NCI-H446 treated with DMSO at 0.1 percent for 48 hours (cell line): ENCODE measurements at places on chromosomes 5 and 9.

DNA sequence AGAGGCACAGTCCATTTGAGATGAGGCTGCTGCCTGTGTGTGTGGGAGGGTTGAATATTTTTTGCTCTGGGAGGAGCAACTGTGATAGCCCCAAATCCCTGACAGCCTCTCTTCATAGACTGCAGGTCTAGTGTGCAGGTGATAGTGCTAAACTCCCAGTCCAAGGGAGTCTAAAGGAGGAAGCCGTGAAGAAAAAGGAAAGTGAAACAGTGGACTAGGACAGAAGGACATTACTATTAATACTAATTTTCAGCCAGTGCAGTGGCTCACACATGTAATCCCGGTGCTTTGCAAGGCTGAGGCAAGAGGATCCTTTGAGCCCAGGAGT lies 295.0 kb downstream of the PDE4D start:
- no peak for DNase-seq

GRCh38 chr5:132826424-132827082 lies 3.9 kb downstream of the SHROOM1 start:
- no peak for DNase-seq

DNA sequence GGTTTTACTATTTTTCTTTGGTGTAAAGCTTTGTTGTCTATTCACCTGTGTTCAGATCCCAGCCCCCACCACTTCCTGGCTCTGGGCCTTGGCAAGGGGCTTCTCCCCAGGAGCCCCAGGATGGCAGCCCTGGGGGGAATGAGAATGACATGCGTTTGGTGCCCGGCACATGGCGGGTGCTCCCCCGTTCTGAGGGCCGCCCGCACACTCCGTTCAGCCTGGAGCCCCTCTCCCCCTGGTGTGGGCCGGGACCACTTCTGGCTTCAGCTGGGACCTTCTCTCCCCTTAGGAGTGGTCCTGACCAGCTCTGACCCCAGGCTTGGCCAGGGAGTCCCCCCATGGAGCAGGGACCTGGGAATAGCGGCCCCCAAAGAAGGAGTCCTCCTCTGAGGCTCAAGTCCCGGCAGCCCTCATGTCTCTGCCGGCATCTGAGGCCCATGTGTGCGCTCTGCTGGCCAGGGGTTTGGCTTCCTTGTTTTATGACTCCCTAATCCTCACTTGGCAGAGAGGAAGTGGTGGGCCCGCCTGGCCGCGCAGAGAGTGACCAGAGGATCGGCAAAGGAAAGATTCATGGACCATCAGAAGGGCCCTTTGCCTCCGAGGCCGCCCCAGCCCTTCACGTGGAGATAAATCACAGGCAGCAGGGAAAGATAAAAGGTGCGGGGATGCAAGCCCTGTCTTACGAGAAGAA lies 57.0 kb upstream of the LMX1B start:
- no peak for DNase-seq

DNA sequence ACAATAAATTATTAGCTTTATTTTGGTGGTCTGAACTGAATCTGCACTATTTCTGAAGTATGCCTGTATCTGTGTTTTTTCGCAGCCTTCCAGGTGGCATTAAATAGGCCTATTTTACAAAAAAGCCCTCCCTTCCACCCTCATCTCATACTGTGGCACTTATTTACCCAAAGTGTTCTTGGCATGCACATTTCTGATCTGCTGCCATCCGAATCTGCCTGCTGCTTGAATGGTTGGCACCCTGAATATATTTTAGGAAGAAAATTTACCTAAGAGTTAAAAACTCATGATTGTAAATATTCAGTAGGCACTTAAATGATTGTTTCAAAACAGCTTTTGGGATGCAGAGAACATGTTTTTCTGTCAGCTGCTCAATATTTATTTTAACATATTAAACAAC lies 150.1 kb downstream of the SLC28A3 start:
- no peak for DNase-seq

DNA sequence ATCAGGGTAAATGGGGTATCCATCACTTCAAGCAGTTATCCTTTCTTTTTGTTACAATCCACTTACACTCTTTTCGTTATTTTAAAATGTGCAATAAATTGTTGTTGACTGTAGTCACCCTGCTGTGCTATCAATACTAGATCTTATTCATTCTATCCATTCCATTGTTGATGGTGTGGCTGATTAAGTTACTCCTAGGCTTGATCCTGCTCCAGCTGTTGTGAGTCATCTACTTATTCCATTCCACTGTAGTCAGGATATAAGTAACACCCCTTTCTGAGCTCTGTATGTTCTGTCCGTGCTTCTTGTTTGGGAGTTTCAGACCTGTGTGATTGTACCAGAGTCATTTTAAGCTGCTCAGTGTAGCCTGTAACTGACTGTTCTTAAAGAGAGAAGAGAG lies 122.5 kb upstream of the RUSC2 start:
- no peak for DNase-seq

GRCh38 chr5:139088024-139088423 lies 110.1 kb downstream of the SIL1 start:
- no peak for DNase-seq

DNA sequence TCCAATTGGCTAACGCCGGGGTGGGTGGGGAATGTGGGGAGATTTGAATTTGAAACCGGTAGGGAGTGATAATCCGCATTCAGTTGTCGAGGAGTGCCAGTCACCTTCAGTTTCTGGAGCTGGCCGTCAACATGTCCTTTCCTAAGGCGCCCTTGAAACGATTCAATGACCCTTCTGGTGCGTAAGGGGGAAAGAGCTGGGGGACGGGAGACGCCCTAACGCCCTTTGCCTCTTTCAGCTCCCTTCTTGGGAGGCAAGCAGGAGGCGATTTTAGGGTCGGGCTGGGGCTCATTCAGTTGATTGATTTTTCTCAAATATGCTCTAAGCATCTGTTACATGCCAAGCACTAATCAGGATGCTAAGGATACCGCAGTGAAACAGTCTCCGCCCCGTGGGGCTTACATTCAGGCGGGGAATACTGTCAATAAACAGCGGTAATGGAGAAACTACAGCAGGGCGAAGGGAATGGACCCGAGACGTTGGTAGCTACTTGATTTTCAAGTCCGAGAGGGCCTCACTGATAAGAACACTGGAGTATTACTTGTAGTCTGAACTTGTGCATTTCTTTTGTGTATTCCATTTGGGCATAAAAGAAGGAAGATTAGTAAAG lies at the start of gene HMMR:
Gene HMMR (plus strand): TSS at position 71 of the 610 bp plus-strand sequence. CDS start 61 bp downstream, at position 132.
- DNase-seq: no peak

DNA sequence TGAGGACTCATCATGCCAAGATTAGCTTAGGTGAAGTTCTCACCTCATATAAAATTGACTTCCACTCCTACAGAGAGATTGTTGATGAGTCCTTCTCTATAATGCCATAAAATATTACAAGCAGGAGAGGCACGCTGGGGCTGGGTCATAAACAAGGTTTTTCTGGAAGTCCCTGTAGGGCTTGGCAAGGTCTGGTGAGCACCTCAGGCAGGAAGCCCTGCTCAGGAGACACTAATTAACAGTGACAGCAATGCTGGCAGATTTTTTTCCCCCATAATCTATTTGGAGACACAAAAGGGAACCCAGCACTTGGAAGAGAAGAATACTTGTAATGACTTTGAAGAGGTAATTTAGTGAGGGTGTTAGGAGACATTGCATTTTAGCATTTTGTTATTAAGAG lies 118.7 kb downstream of the DIRAS2 start:
- DNase-seq: no peak

GRCh38 chr5:17241635-17242034 lies 24.2 kb downstream of the BASP1 start:
- DNase-seq: no peak

DNA sequence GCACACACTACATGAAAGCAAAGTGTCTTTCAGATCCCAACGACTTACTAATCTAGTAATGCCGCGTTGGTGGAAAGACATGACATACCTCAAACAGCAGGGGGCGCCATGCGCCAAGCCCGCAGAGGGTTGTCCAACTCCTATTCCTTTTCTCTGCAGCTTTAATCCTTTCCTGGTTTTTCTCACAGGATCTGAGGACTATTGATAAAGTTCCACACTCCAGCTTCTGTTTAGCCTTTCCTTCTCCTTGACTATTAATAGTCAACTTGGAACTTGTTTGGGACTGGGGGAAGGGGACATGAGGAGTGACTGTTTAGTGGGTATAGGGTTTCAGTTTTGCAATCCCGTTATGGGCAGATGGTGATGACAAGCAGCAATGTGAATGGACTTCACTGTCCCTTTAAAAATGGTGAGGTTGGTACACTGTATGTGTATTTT lies 62.9 kb downstream of the OTULIN start:
- DNase-seq: peak; percentile 81

DNA sequence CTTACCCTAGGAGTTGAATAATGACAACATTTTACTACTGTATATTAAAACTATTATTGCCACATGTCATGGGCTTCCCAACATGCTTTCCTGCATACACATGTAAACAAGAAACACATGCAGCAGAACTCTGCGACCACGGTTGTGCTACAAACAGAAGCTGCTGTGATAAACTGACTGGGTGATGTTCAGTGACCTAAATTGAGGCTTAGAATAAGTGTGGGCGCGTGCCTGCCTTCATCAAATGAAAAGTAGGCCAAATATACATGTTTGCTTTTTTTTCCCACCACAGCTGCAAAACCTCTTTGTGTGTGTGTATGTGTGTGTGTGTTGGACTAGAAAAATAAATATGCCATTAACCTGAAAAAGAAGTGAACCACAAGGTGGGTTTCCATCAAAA lies 1202.1 kb downstream of the PTPRD start:
- no peak for DNase-seq

- DNase-seq: no peak
Observed at GRCh38 chr5:124277767-124278545, 468.5 kb downstream of the ZNF608 start.

GRCh38 chr9:79233542-79233941 lies 338.2 kb upstream of the TLE4 start:
- no peak for DNase-seq

GRCh38 chr9:107054146-107054545 lies 191.2 kb downstream of the ZNF462 start:
- no peak for DNase-seq

DNA sequence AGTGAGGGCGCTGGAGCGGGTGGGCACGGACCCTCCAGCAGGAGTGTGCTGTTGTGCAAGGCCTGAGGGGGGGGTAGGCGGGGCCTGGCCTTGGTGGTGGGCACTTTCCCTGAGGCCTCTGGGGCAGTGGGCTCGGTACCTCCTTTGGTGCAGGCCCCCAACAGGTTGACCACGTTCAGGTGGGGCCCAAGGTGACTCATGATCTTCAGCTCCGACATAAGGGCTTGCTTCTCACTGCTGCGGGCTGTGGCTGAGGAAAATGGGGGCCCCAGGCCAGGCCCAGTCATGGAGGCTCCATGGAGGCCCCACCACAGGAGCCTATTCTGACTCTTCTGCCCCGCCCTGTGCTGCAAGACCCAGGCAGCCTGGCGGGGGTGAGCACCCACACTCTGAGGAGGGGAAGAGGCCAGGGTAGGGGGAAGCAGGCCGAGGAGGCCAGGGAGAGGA lies 31.5 kb downstream of the PDGFRB start:
- no peak for DNase-seq

DNA sequence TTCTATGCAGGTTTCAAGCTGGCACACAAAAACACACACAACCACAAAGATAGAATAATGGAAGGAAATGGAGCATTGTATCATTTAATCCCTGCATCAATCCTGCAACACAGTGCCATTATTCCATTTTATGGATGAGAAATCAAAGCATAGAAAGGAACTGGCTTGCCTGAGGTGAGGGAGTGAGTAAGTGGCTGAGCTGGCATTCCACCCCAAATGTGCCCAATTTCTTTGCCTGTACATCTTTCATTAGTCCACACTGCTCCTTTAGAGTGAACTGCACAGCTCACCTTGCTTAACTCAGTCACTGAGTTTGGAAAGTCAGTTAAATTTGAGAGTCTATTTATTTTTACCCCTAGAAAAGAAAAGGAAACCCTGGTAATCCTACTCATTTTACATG lies 28.9 kb downstream of the ZNF366 start:
- DNase-seq: no peak

GRCh38 chr5:140664030-140664358 lies 710 bp upstream of the WDR55 start:
- no peak for DNase-seq

GRCh38 chr9:10130061-10130675 lies 482.6 kb downstream of the PTPRD start:
- no peak for DNase-seq

GRCh38 chr9:136190237-136190601 lies 14.7 kb downstream of the LHX3 start:
- no peak for DNase-seq

GRCh38 chr5:160441311-160441781 lies 19.7 kb downstream of the PTTG1 start:
- no peak for DNase-seq

DNA sequence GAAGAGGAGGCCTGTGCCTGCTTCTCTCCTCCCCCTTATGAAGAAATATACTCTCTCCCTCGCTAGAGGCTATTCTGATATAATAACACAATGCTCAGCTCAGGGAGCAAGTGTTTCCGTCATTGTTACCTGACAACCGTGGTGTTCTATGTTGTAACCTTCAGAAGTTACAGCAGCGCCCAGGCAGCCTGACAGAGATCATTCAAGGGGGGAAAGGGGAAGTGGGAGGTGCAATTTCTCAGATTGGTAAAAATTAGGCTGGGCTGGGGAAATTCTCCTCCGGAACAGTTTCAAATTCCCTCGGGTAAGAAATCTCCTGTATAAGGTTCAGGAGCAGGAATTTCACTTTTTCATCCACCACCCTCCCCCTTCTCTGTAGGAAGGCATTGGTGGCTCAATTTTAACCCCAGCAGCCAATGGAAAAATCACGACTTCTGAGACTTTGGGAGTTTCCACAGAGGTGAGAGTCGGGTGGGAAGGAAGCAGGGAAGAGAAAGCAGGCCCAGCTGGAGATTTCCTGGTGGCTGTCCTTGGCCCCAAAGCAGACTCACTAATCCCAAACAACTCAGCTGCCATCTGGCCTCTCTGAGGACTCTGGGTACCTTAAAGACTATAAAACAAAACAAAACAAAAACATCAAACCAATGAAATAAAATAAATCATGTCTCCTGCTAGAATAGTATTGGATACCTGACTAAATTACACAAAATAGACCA lies 1.3 kb downstream of the TMEM174 start:
- DNase-seq: no peak

GRCh38 chr9:123637606-123637944 lies 281.6 kb downstream of the CRB2 start:
- no peak for DNase-seq

- no peak for DNase-seq
Observed at GRCh38 chr9:106218854-106219253, 524.5 kb downstream of the TMEM38B start.

DNA sequence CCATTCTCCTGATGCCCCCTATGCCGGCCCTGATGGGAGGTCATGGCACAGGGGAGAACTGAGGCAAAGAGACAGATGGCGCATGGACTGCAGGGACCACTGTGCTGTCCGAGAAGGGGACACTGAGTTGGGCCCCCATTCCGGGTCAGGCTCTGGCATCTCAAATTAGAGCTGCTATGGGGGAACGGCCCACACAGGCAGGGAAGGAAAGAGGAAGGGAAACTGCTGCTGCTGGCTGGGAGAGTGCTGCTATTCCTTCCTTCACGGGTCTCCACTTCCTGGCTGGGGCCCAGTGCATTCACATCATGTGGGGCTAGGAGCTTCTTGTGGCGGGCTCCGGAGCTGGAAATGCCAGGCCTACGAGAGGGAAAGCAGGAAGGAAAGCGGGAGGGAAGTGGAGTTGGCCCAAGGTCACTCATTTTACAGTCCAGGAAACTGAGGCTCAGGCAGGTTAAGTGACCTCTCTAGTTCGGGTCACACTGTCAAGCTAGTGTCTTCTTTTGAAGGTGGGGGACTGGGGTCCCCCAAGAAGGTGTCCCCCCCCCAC lies 1.3 kb upstream of the CARD19 start:
- no peak for DNase-seq
